Fibroblast of lung (primary cell): ENCODE measurements at places on chromosomes 7 and 10. TPM values are rescaled to one million over a fixed set of nuclear protein-coding genes. Genes with fewer than 3 reads are reported as not detected.

OR9A2 gene
- not detected in 2 replicates for polyA plus RNA-seq

HNRNPH3 gene
- polyA plus RNA-seq = 51.1 and 102 TPM in 2 replicates

ARHGAP19 gene
- 5.6 and 9.0 TPM in 2 replicates for polyA plus RNA-seq

ACSL5 gene
- polyA plus RNA-seq = 2.3 and 6.6 TPM in 2 replicates

MOGAT3 gene
- not detected in 2 replicates for polyA plus RNA-seq
